Stimulated activated CD4-positive, alpha-beta T cell treated with anti-CD3 and anti-CD28 coated beads, TNF-alpha, amount 100 ng/mL, for 4 hours (primary cell): ENCODE measurements at places on chromosomes 5 and 9.

GRCh38 chr9:77848897-77849296 is 182.7 kb downstream of the GNAQ start:
- DNase-seq = no peak

- DNase-seq = no peak
These were observed 12.1 kb upstream of the MOB3B start for GRCh38 chr9:27541740-27542139.

DNA sequence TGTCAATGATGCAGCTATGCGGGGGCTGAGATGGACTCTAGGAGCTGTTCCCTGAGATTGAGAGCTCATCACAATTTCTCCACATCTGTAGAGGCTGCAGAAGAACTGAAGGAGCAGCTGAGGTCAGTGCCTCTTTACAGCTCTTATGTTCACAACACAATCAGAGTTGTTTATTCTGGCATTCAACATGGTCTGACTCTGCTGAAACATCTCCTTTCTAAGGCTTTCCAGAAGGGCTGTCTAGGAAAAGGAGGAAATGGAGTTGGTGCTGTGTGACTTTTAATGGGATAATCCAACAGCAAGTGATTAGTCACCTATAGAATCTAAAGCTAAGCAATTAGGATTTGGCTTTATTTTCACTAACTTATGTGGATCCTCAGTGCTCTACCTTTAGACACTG is 6.0 kb downstream of the POU5F2 start:
- no peak for DNase-seq

DNA sequence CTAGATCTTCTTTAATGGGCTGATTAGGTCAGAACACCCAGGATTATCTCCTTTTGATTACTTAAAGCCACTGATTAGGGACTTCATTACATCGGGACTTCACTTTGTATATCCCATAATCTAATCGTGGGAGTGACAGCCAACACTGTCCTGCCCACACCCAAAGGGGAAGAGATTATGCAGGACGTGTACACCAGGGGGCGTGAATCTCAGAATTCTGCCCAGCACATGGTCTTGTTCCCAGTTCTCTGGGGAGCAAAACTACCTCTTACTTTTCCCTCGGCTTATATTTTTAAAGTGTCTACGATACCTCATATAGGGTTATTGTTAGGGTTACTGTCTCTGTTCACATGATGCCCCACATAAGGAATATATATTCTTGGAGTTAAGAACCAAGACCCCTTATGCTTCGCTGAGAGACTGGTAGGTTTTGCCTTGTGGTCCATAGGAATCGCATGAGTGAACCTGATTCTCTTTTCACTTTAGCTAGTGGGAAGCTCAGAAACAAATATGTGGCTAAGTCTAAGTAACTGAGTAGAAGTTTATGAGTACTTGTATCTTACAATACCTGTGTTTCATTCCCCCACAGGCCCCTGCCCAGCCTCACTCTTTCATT is 192.7 kb downstream of the GNA14 start:
- DNase-seq = no peak
